ENCODE measurements at places on chromosomes 12 and 14.

DNA sequence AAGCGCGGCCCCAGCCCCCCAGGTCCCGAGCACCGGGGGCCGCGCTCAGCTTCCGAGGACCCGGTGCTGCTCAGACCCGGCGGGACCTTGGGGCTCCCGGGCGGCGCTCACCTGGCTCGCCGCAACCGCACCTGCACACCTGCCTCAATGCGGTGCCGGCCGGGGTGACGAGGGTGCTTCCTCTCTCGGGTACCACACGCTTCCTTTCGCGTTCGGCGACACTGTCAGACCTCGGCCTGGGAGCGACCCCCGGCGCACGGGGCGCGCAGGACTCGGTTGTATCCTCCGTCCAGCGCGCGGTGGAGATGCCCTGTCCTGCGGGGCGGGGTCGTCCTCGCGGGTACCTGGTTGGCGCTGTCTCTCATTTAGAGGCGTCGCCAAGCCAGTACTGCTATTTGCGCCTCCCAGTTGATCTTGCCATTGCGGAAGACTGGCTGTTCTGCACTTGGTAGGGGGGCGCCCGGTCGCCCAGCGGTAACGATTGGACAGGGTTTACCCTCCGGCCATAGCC, 718 bp downstream of the PACS2 start:
- peak; percentile 72 for DNase-seq

DNA sequence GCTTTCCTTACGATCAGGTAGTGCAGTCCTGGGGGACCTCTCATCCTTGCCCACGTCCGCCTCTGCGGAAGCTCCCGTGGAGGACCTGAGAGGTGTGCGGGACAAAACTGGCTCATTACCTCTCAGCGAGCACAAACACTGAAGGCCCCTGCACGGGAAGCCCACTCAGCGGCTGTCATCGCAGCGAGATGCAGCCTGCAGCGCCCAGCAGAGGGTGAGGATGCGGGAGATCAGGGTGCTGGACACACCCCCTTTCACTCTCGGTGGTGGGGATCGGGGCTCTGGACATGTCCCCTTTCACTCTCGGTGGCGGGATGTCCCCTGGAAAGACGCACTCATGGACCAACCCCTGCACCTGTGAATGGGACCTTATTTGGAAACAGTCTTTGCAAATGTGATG, 111.6 kb downstream of the PIWIL1 start:
- DNase-seq = no peak

- DNase-seq = no peak
Observed at GRCh38 chr14:52876806-52877205, 74.0 kb downstream of the FERMT2 start.

DNA sequence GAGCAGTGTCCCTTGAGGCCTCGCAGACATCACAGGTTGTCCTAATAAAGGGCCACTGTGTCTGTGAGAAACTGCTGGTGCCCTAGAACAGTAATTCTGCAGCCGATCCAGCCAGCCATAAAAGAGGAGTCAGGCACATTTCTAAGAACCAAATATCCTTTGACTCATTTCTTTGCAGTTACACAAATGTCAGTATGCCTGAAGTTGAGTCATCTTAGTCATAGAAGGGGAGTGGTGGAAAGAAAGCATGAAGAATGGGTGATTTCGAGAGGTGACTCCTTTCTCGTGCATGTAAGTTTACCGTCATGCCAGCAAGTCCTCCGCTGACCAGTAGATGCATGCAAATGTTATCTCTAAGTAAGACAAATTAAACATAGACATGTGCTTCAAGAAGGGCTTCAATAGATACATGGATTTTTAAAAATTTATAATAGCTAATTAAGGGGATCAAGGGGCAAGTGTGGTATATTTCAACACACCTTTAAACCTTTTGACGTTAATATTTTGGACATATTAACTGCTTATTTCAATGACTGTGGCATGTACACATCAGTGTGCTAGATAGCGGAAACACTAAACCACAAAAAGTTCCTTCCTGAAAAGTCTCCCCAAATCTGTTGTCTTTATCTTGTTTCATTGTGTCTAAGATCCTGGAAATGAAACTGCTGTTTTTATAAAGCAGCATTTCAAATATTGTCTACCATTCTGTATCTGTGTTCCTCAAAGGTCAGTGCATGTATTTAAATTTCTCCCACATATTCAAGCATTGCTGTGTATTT, 497.4 kb downstream of the NPAS3 start:
- DNase-seq = no peak

DNA sequence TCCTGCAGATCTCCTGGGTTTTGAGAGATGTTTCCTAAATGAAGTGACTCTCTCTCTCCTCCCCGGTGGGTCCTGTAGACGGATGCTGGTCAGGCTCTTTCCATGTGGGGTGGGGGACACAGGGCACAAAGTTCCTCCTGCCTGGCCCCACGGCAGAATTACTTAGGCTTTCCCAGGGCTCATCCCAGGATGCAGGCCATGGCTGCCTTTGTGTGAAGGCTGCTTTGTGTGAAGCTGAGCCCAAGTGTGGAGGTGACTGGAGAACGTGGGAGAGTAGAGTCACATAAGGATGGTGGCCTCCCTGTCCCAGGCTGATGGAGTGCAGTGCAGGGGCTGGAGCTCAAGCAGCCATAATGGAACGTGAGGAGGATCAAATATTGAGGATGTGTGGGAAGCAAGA, 200.2 kb downstream of the ADGRD1 start:
- DNase-seq = no peak

DNA sequence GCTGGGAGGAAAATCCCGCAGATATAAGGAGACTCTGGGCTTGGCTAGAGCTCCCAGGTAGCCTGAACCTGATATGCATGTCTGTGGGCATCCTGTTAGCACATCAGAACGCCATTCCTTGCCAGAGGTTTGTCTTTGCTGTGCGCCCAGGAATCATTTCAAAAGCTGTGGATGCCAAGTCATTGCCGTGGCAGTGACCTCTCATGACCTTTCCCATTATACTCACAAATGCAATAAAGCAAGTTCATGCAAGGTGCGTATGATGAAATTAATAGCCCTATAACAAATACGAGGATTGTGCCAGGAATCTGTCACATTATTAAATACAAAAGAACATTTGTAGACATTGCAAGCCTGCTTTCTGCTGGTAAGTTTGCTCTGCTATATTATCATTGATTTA, 229.1 kb upstream of the PELI2 start:
- no peak for DNase-seq

GRCh38 chr14:100078216-100078803, 13.1 kb downstream of the EVL start:
- no peak for DNase-seq

GRCh38 chr12:1728824-1729223, 38.0 kb downstream of the ADIPOR2 start:
- DNase-seq = no peak

GRCh38 chr12:89070603-89071002, 281.7 kb downstream of the DUSP6 start:
- DNase-seq = no peak

DNA sequence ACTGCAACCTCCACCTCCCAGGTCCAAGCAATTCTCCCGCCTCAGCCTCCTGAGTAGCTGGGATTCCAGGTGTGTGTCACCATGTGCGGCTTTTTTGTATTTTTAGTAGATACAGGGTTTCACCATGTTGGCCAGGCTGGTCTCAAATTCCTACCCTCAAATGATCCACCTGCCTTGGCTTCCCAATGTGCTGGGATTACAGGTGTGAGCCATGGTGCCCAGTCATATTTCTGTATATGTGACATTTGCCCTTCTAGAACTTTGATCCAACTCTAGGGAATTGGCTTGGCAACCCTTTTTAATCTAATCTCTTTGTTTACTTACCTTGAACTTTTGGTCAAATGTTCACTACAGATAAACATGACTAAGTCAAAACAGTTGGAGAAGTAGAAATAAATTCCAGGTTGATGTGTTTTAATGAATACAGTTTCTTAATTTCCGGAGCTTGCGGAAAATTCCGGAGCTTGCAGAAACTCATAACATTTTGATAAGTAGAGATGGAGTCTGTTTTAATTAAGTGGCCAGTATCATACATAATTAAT, 11.5 kb upstream of the PEBP1 start:
- DNase-seq = no peak

DNA sequence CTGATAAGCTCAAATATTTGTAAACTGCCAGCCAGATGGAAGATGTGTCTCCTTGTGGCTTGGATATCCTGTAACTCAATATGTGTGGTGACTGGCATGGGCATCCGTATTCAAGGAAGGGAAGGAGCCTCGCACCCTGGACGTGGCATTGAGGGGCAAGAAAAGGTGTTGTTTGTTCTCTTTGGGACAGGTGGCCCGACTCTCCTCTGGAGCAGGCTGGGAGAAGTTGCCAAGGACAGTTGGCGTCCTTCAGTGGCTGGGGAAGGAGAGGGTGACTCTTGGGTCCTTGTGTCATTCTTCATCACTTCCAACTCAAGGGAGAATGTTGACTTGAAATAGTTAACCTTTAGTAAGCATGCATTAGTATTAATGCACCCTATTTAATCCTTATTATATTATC, 39.6 kb downstream of the CACNA1C start:
- DNase-seq = no peak

DNA sequence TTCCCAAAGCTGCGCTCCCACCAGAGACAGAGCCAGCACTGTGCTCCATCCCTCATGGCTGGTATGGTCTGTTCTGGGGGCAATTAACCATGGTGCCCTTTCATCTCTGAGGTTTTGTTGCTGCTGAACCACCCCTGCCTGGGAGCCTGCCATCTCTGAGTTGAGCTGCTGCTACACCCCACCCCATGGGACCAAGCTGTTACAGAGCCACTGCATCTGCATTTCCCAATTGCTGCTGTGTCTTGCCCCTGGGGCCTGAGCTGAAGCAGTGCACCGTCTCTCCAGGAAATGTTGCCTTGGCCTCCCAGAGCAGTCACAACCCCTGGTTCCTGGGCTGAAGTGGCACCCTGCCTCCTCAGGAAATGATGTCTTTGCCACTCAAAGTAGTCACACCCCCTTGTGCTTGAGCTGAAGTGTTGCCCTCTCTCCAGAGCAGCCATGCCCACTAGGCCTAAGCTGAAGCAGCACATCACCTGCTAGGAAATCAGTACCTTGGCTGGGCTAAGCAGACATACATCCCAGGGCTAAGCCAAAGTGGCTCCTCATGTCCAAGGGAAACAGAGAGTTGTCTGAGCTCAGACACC, 140.3 kb downstream of the RERGL start:
- no peak for DNase-seq

DNA sequence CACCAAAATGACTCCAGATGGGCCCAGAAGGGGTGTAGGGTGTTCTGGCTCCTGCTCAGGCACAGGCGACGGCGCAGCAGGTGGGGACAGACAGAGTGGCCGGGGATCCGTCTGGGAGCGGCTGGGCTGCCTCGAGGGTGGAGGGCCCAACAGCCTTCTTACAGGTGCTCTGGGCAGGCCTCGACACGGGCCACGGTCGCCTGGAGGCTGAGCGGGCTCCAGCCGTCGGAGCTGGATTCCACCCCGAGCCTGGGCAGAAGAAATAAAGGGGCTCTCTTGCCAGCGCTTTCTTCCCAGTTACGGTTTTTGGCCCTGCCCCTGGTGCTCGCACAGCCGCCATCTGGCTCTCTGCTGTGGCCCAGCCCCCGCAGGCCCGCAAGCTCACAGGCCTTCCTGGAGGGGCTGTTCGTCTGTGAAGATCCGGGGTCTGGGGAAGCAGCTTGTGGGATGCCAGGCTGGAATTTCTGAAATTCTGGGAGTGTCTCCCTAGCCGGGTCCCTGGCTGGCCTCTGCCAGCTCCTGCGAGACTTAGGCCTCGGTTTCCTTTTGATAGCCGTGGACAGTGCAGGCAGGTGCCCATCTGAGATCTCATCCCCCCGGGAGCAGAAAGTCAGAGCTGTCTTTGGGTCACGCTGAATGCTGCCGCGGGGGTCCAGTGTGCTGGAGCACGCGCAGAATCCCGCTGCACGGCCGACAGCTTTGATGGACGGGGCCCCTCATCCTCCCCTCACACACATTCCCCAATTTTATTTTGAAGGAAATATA, 122.7 kb downstream of the PAPOLA start:
- no peak for DNase-seq

- DNase-seq = no peak
Observed at GRCh38 chr12:33588725-33589405, 149.2 kb upstream of the SYT10 start.

GRCh38 chr12:52805000-52805399, 8.9 kb downstream of the KRT4 start:
- DNase-seq = no peak

DNA sequence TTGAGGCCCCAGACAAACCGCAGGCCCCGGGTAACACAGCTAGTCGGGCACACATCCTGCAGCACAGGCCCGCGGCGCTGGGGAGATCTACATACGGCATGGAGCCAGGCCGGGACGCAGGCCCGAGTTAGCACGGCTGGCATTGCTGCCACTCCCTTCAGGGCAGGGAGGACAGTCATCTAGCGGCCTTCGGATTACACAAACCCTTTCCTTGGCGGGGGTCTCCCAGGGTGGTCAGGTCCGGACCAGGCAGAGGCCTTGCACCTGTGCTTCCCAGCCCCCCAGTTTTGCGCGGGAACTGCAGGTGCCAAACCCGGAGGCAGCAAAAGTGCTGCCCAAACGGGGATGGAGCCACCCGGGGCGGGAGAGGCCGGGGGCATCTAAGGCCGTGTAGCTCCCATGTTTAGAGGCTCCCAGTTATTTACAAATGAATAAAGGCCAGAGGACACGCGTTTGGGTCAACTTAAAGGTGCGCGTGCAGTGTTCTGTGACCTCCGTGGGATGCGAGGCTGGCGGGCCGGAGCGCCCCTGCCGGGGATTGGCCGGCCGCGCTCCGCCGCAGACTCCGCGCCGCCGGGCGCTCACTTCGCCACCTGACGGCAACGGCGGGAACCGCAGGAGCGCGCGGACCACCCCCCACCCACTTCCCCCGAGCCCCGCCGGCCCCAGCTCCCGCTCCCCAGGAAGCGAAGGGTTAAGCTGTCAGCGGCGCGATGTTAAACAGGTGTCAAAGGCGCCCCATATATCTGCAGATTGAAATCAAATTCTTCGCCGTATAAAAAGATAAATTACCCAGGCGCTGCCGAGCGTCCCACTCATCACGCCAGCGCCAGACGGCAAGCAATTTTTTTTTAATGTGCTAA, 18.1 kb downstream of the VSX2 start:
- peak; percentile 36 for DNase-seq

- DNase-seq = no peak
Observed at GRCh38 chr14:86540636-86541247, 1010.8 kb downstream of the FLRT2 start.

GRCh38 chr12:50215033-50215432, 47.9 kb upstream of the CERS5 start:
- no peak for DNase-seq

GRCh38 chr12:129276361-129277060, 423.2 kb downstream of the GLT1D1 start:
- no peak for DNase-seq

DNA sequence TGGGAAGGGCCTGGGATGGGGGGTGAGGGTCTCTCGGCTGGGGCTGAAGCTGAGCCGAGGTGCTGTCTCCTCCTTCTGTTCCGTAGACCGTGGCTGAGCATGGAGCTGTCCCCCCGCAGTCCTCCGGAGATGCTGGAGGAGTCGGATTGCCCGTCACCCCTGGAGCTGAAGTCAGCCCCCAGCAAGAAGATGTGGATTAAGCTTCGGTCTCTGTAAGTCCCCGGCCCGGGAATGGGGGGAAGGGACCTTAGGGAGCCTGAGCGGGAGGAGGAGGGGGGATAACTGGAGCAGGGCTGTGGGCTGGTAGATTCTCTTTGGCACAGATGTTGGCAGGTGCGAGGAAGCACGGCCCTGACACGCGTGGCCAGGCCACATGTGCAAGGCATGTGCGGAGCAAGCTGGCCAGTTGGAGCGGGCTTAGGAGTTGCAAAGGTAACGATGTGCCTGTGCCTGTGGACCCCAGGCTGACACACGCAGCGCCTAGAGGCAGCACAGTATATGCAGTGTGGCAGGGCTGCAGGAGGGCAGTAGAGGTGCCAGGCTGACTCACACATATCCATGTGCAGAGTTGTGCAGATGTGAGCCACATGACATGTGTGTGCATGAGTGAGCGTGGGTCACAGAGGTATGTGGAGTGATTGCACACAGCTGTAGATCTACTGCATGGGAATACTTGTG, 512 bp downstream of the PDE1B start:
- DNase-seq = no peak

Measured in CD8-positive, alpha-beta T cell (primary cell).